ENCODE measurements at places on chromosomes 2 and 18.

GRCh38 chr2:234191819-234192407, 141.4 kb downstream of the SPP2 start:
- DNase-seq = peak; percentile 44

DNA sequence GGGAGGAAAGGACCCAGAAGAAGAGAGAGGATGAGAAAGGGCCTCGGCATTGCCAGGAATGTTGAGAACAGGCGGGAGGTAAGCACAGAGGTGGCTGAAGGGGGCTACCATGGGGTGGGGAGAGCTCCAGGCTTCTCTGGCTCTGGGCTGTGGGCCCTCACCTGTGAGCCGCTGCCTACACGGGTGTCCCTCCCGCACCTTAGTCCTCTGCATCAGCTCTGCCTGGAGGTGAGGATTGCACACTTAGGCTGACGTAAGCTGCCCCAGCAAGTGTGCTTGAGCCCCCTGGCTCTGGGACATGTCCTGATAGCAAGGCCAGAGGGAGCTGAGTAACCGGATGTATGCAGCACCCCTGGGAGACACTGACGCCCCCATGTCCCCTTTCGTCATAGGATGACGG, 33.9 kb downstream of the TMEM18 start:
- DNase-seq = no peak

DNA sequence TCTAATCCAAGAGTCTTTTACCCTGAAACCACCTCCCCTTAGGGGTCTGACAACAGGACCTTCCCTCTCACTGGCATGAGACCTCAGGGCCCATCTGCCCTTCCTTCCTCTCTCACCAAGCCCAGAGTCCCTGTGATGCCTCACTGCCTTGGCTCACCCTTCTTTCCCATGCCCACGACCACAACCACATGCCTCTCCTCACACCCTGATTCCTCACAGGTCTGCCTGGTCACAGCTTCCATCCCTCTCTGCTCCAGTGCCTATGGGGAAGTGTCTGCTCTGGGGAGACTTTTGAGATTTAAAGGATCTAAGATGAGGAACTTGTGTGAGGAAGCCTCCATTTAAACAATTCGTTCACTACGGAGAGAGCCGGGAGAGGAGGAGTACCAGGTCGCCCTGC, 98.9 kb upstream of the SH3BP4 start:
- DNase-seq = no peak

DNA sequence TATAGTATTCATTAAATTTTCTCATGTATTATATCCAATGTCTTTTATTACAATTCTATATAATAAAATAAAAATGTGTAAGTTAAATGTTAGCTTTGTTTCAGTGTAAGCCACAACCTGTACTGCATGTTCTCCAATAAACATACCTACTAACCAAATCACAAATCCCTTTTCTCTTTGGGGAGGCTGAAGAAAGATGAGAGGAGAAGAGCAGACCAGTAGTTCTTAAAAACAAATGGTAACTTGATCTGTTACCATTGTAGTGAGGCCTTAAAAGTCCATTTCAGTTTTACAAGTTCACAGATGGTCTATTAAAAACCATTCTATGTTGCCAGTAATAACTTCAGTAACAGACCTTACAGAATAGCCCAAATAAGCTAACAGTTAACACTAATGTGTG, 100.5 kb downstream of the SOS1 start:
- DNase-seq = no peak

- no peak for DNase-seq
Observed at GRCh38 chr2:65429786-65430602, 2.4 kb downstream of the SPRED2 start.

GRCh38 chr18:43158381-43158780, 42.9 kb upstream of the RIT2 start:
- no peak for DNase-seq

DNA sequence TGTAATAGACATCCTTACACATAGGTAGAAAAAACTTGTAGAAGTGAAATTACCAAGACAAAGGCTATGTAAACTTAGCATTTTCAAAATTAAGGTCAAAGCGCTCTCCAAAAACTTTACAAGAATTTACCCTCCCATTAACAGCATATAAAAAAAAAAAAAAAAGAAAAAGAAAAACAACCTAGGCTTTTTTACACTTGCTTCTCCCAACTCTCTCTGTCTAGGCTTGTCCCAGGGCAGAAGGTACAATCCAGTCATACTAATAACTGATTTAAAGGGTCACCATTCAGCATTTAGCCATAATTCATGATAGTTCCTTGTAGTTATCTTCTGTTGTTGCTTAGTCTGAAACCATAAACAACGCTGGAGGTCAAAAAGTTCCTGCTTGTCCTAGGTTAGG, 130.5 kb downstream of the BCL2 start:
- no peak for DNase-seq

- DNase-seq = peak; percentile 72
Observed at GRCh38 chr2:26018184-26019055, 15.5 kb upstream of the RAB10 start.

- peak; percentile 86 for DNase-seq
Observed at GRCh38 chr18:12287684-12288402, 20.2 kb upstream of the TUBB6 start.

DNA sequence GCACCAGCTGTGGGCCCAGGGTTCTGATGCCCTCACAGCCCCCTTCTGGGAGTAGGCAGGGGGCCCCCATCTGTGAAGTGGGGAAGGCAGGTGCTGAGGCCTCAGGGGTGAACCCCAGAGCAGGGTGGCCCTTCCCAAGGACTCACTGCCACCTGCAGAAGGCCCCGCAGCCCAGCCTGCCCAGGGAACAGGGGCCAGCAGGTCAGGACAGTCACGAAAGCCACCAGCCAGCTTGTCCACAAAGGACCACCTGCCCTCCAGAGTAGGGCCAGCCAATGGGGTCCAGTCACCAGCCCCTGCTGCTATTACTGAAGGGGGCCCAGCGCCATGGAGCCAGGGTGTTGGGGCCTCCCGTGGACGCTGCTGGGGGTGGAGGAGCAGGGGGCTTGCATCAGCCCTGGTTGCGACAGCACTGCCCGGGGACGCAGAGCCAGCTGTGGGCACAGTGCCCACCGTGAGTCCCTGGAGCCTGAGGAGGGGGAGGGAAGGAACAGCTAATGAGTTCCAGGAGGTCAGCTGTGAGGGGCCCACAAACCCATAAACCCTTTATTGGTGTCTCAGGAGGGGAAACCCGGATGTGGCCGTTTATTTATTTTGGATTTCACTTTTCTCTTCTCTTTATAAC, 11.5 kb upstream of the SNED1 start:
- peak; percentile 89 for DNase-seq

GRCh38 chr18:4096486-4096885, 358.6 kb downstream of the DLGAP1 start:
- DNase-seq = peak; percentile 56

DNA sequence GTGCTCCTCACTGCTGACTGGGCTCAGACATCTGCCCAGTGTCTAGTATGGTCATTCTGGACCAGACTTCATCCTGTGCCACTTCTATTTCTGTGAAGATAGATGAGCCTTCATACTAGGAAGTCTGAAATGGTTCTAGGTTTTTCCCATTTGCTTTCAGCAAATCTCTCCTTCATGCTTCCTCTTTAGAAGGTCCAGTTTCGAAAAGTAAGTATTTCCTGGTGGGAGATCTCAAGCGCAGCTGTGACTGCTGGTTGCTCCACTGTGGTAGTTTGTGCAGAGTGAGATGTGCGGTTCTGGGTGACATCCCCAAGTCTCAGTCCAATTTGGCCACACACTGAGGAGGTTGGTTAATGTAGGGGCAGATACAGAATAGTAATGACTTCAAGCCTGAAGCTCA, 14.4 kb downstream of the IL36B start:
- no peak for DNase-seq

DNA sequence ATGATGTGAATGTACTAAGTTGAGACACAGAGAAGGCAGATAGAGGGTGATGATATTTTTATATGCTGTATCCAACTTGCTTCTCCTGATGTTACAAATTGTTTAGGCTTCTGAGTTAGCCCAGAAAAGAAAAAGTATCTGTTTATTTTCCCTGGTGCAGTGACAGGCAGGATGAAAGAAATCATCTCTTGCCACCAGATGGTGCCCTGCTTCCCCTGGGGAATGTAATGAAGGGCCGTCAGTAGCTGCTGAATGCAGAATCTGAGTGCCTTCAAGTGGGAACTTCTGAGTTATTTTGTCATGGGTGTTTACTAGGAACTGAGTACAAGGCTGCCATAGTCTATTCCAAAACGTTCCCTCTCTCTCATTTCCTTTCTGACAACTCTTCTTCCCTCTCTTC, 525.6 kb downstream of the MBD2 start:
- DNase-seq = peak; percentile 68

- no peak for DNase-seq
Observed at GRCh38 chr18:53795610-53796009, 428.9 kb downstream of the MBD2 start.

- DNase-seq = peak; percentile 67
Observed at GRCh38 chr2:216516730-216517350, 18.2 kb downstream of the RPL37A start.

DNA sequence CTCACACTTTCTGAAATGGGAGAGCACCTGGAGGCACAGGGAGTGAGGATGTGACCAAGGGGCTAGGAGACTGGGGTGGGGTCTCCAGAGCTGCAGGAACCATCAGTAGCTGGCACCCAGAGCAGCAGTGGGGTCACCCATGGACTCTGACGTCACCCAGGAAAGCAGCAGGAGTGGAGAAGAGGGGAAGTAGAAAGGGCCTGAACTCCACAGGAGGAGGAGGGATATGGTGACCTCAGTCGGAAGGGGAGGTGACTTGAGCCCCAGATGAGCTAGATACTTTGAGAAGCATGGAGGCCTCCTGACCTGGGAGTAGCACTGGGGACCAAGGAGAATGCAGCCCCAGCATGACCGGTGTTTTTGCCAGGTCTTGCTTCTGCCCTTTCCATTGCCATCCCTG, 8.8 kb downstream of the NMUR1 start:
- no peak for DNase-seq

- no peak for DNase-seq
Observed at GRCh38 chr2:7997279-7997678, 684.6 kb upstream of the ID2 start.

GRCh38 chr18:8951491-8951890, 151.0 kb upstream of the NDUFV2 start:
- DNase-seq = no peak

- DNase-seq = no peak
Observed at GRCh38 chr2:16442971-16443370, 222.7 kb downstream of the CYRIA start.

DNA sequence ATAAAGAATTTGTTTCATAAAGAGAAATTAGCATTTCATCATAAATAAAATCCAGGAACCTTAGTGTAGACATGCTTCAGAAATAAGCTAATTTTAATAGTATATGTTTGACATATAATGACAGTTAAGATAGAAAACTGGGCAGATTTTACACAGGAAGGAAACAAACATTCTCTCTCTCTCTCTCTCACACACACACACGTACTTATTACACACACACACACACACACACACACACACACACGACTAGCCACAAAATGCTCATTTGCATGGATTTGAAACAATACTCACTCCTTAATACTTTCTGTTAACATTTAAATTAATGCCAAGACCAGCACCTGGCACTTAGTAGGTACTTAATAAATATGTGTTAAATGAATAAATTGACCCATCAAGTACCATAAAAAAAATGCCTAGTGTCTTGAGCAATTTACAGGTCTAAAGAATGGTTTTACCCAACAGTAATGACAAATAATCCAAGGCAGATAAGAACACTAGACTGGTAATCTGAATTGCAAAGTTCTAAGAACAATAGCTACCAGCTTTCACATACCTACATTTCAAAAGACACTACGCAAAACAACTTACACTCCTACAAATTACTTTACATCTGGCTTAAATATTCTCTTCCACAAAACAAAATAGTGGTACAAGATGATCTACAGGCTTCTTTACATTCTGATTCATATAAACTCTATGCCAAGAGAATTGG, 2.9 kb upstream of the GALNT3 start:
- DNase-seq = no peak

DNA sequence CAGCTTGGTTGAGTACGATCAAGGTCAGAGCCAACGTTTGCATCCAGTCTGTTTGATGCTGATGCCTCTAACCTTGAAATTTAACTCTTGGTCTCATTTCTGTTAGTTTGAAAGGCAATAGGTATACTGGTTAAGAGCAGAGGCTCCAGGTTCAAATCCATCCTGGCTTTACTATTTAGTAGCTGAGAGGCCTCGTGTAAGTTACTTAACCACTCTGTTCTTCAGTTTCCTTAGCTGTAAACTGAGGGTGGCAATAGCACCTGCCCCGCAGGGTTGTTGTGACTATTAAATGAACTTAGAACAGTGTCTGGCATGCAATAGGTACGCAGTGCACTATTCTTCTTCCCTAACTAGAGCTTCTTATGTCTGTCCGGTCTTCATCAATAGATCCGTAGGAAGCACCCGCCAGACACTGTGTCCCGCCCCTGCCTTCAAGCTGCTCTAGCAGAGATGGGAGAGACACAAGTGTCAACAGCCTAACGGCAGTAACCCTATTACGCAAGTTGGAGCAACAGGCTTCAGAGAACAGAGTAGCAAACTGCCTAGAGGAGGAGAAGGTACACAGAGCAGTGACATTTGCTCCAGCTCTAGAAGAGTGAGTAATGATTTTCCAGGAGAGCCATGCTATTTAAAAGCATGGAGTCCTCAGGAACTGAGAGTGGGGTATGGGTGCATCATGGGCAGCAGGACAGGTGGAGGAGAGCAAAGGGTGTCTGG, 62.7 kb upstream of the ST3GAL5 start:
- no peak for DNase-seq

GRCh38 chr2:5594249-5594695, 97.9 kb upstream of the SOX11 start:
- DNase-seq = peak; percentile 48

DNA sequence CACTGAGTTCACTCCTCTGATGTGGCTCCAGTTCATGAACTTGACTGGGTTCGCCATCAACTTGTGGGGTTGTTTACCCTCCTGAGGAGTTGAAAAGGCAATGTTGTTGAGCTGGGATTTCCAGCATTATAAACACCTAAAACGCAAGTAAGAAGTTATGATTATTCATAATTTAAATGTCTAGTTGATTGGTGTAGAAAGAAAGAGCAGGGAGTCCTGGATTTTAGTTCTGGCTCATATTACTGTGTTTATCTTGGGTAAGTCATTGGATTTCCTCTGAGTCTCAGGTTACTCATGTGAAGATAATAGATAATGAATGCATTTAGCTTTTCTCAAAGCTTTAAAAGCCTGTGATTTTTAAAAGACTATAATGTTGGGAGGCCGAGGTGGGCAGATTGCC, 438.0 kb upstream of the CDH20 start:
- no peak for DNase-seq

DNA sequence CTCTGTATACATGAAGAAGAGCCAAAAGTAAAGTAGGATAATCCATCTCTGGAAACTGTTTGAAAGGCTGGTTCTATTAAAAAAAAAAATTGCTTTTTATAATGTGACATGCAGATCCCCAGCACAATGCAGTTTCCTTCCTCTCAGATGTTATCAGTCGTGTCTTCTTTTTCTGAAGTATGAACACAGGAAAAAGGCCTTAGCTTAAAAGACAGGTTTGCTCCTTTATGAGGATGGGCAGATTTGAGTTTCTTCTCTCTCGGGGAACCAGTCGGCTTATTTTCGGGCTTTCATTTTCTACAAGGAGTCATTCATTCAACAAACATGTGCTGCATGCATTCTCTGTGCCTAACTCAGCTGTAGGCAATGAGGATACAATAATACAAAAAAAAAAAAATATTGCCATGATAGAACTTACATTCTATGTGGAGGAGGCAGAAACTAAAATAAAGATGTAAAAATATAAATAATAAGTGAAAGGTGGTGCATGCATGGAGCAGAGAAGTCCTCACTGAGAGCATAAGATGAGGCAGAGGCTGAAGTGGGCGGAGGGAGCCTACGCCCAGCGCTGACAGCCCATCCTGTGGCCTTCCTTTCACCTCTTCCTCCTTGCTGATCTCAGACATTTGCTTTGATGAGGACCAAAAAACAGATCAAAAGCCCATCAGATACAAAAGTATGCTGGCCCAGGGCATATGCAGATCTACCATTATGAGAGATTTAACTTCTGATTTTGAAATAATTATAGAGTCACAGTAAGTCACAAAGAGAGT, at the start of gene CD226:
Gene CD226, minus strand, starts transcription at position 513 of the 773 bp plus-strand sequence. Its CDS starts 467 bp downstream, at position 46.
- no peak for DNase-seq

Data from fibroblast of skin of scalp (primary cell).